ENCODE measurements at places on chromosomes 3 and 15.

GRCh38 chr3:9817436-9817835, 7.4 kb downstream of the TTLL3 start:
- DNase-seq = no peak

DNA sequence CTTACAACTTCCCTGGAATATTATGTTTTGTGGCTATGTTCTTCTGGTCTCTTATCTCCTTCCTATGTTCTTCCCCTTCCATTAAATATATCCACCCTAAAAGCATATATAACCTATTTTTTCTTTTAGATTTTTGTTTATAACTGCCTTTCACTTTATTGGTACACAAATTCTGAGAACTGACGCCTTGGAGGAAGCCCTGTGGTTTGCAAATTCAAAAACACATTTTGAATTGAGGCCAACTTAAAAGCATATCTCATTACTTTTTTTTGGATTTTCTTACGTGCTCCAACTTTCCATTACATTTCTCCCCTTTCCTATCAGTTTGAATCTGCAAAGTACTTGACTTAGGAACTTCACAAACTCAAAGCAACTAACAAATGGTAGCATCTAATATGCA, 15.3 kb upstream of the COLQ start:
- DNase-seq = no peak

GRCh38 chr3:188583341-188584161, 429.6 kb downstream of the LPP start:
- DNase-seq = no peak

DNA sequence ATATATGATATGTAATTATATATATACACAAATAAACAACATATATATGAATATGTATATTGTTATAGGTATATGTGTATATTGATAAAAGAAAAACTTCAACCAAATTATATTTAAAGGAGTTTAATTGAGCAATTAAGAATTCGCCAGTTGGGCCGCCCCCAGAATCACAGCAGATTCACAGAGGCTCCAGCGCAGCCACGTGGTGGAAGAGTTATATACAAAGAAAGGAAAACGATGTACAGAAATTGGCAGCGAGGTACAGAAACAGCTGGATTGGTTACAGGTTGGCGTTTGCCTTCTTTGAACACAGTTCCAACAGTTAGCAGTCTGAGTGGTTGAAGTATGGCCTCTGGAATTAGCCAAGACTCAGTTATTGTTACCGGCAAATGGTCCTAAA, 137.3 kb upstream of the SLC24A5 start:
- no peak for DNase-seq

GRCh38 chr15:40241269-40242212, 2.7 kb downstream of the PAK6 start:
- DNase-seq = no peak

DNA sequence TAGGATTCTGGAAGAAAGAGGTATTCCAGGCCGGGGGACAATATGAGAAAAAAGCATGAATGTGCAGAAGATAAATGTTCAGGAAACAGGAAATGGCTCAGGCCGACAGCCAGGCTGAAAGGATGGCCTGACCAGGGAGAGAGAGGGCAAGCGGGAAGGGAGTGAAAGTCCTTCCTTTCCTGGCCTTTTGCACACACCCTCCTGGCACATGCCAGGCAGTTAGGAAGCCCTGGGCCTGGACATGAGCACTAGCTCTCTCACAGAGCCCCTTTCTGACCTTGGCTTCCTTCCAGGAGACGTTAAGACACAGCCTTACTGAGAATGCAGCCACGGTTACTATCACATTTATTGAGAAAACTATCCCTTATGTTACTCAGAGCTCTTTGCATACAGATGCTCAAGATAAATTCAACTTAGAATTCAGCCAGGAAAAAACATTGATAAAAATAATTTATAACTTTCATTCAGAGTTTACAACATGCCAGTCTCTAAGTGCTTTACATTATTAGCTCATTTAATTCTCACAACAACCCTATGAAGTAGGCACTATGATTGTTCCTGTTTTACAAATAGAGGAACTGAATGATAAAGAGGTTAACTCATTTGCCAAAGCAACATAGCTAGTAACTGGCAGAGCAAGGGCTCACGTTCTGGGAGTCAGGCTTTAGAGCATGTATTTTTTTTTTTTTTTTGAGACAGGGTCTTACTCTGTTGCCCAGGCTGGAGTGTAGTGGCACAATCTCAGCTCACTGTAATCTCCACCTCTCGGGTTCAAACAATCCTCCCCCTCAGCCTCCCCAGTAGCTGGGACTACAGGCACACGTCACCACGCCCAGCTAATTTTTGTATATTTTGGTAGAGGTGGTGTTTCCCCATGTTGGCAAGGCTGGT, 39.4 kb upstream of the SMAD3 start:
- DNase-seq = no peak

- DNase-seq = no peak
Observed at GRCh38 chr3:172647823-172648222, 63.0 kb downstream of the NCEH1 start.

DNA sequence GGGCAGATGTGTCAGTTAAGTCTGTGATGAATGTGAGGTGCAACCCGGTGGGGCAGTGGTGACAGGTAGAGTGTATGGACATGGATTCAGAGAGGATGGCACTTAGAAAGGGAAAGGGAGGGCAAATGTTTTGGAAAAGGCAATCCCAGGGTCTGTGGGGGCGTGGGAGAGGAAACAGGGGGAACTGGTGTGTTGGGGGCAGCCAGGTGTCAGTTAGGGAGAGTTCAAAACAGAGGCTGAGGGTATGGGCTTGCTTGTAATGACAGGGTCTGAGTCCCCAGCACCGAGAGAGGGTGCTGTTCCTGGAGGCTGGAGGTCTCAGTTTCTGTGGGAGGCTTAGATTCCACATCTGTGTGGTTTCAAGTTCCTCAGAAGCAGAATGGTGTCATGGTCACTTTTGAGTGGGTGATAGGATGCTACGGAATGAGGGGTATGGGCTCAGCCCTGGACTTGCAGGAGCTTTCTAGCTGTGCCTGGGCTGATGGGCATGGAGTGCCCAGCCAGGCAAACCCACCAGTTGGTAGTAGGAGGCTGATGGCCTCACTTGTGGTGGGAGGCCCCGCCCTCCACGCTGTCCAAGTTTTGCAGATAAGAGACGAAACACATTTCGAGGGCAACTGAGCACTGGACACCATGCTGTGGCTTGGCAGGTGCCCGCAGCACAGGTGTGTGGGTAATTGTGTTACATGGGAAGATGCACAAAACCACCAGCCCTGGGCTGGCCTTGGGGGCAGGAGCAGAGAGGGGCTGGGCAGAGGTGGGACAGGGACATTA, 209.4 kb downstream of the RPLP1 start:
- DNase-seq = no peak

DNA sequence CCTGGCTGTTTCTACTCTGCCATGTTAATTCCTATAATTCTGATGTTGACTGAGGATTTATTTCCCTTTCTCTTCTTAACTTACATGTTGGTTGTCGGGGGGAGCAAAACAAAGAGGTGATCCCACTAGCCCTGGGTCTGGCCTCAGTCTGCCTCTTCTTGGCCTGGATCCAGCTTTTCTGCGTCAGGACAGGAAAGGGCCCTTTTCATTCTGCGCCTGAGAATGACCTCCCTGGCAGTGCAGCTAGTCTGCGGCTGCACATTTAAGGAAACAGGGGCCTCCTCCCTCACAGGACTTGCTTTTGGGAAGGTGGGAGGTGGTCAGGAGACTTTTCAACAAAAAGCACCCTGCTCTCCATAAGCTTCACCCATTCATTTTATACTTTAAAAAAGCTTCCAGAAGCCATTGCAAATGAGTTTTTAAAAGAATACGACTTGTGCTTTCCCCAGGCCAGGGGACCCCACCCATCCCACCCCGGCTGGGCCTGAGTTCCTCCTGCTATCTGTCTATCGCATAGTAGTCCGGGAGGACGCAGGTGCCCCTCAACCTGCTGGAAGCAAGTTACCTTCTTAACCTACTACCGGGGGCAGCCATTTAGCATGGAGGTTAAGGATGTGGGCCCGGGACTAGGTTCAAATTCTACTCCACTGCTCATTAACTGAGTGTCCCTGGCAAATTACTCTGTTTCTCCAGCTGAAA, 21.3 kb upstream of the EHD4 start:
- DNase-seq = no peak

GRCh38 chr3:115975353-115975752, 352.0 kb downstream of the GAP43 start:
- no peak for DNase-seq

DNA sequence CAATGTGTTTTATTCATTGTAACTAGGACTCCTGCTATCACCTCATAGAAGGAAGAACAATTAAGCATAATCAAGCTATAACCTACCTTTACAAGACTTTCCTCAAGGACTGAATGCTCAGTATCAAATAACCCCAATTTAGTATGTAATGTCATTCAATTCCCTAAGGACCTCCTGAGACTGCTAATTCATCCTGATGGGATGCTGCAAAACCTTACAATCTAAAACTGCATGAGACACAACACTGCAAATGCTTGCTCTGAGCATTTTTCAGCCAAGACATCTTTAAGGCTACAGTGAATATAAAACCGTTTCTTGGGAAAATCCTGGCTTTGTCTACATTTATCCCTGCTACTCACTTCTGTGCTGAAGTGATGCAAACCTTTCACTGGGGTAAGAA, 69.9 kb downstream of the RYK start:
- no peak for DNase-seq

GRCh38 chr3:195573611-195574496, 9.9 kb downstream of the APOD start:
- no peak for DNase-seq

DNA sequence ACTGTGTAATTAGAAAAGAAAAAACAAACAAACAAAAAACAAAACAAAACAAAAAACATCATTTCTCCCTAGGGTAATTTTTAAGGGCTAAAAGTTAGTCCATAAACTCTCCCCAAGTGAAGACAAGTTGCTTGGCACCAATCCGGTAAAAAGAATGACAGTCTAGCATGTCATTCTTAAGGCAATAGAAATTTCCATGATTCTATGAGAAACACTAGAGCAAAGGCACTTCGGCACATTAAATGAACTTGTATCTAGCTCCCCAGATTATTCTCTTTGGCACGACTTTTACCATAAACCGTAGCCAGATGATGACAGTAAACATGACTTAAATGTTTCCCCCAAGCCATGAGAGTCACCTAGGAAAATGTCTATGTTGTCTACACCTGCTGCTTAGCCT, 10.1 kb downstream of the COL8A1 start:
- DNase-seq = no peak

DNA sequence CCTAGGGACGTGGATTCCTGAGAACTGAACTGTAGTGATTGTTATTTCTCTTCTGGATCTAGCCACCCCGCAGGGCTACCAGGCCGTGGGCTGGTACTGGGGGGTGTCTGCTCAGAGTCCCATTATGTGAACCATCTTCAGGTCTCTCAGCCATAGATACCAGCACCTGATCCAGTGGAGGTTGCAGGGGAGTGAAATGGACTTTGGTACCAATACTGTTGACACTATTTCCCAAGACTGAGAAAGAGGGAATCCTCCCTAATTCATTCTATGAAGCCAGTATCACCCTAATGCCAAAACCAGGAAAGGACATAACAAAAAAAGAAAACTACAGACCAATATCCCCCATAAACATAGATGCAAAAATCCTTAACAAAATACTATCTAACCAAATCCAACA, 237.0 kb upstream of the AGTR1 start:
- no peak for DNase-seq

- no peak for DNase-seq
Observed at GRCh38 chr15:77650265-77650664, 17.6 kb upstream of the LINGO1 start.

DNA sequence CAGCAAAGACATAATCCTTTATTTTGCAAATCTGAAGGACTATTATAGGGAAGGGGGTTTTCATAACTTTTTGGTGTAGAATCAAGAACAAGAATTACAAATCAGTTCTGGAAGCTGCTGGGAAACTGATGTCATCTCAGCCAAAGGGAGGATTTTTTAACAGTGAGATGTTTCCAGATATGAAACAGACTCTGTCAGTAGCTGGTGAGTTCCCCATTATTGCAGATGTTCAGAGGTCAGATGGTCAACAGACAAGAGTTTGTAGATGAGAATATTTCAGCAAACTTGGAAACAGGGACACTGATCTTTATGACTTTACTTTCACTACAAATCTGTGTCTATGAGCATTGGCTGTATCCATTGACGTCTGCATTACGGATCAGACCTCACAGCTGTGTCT, 71.9 kb upstream of the LPP start:
- peak; percentile 27 for DNase-seq

DNA sequence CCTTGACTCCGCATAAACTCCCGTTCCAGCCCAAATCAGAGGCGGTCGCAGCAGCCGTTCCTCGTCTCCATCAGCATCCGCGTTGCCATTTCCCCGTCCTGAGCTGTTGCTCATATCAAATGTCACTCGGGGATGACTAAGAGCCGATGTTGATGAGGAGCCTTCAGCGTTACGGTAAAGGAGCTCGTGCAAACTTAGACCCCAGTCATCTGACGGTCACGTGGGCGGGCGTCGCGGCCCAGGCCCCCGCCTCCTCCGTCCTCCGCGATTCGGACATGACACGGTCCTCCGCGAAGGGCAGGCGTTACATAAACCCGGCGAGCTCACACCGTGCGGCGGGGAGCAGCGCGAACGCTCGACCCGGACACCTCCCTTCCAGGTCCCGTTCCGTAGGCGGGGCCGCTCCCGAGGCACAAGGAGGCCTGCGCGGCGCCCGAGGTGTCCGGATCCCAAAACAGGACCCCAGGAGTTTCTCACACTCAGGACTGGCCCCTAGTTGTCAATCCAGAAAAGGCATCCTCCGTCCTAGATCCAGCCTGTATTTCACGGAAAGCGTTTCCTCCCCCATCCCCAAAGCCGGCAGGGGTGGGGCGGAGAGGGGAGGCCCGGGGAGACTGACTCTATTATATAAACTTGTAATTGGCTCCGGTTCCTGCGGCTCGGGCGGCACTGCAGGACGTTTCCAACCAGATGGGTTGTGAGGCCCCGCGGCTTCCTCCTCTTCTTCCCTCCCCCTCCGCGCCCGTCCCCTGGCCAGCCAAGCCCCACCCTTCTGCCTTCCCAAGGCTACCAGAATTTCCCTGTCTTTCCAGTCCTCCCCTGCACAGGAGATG, 100.0 kb upstream of the IGF1R start:
- DNase-seq = peak; percentile 58

DNA sequence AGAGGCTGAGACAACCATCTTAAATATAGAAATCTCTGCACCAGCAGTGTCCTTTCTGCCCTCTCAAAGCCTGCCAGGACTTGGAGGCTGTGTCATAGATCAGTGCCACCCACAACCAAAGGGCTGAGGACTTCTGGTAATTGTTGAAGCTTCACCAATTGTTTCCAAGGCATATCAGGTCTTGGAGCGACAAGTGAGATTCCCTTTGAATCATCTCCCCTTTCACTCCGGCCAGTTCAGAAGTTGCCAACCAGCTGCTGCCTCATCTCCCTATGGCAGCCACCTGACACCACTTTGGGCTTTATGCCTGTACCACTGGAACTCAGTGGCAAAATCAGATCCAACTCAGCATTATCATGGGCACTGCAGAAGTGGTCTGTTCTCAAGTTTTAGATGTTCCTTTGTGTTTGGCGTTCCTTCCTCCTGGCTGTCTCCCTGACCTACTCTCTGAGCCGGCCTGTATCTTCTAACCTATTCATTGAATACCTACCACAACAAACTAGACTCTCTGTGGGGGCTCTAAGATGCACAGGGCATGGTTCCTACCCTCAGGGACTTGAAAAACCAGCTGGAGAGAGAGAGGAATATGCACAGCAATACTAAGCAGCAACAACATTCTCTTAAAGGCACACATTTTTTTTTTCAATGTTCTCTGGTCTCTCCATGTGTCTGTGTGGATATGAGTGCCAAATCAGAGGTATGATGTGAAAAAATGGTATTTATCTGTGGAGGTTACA, 90.8 kb upstream of the PFN2 start:
- no peak for DNase-seq

- DNase-seq = no peak
Observed at GRCh38 chr15:73934281-73934680, 8.0 kb downstream of the LOXL1 start.

GRCh38 chr3:53174346-53175250, 13.6 kb downstream of the PRKCD start:
- DNase-seq = no peak

All from hepatic stellate cell (primary cell).